ENCODE measurements at places on chromosomes 6 and 20.

- no peak overlapping the region for H3K27ac ChIP-seq
- H3K27me3 ChIP-seq: peaks cover 15% of the 10 kb centered on the region
- H3K4me1 ChIP-seq: no peaks in the 10 kb centered on the region
- no peaks in the 10 kb centered on the region for H3K36me3 ChIP-seq
- no peak overlapping the region for H3K4me3 ChIP-seq
Observed at GRCh38 chr20:58550275-58551059, 35.3 kb upstream of the APCDD1L start.

DNA sequence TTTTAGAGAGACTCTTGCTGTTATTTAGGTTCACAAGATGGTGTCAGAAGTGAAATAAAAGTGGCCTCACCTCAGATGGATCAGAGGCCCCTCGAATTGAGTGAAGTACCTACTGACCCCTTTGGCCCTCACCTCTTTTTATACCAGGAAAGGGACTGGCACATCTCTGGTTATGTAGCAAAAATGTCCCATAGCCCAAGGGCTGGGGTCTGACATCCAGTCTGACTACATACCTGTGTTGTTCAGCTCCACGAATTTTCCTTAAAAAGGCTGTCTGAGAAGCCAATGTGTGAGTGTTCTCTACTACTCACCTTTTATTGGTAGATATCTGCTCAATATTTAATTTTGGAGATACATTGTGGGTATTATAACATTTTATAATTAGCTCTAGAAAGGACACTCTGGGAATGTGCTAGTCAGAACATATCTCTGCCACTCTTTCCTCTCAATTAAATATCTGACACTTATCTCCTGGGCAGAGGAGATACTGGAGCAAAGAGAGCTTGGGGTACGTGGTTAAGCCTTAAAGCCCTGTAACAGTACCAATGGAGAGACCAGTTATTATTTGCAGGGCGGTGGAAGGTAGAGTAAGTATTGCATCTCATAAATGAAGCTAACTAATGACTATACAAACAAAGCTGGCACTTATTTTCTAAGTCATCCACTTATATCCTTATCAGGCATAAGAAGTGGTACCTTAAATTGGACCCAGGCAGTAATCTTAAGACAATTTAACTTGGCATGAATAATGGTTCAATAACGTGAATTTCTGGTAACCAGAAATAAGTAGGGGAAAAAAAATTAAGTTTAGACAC lies 20.0 kb upstream of the IL22RA2 start:
- no peaks in the 10 kb centered on the region for H3K4me1 ChIP-seq
- no peaks in the 10 kb centered on the region for H3K27me3 ChIP-seq
- peaks cover 7% of the 10 kb centered on the region for H3K36me3 ChIP-seq

DNA sequence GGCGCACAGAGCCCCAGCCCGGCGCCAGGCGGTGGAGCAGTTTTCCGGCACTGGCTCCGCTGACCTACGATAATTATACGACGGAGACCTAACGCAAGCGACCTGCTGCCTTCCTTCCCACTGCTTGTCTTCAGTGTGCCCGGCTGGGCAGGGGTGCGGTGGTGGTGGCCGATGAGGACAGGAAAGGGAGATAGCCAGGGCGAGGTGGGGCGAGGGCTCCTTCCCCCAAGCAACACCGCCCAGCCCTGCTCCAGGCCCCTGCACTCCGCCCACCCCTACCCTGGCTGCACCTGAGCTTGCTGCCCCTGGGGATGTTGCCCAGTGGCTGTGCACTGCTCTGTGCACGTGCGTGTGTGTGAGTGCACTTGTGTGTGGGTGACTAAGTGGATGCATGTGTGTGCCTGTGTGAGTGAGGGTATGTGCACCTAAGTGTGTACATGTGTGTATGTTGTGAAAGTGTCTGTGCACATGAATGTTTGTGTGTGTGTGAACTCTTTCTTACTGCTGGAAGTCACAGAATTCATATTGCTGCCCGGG lies 42.6 kb upstream of the IRF4 start:
- no peaks in the 10 kb centered on the region for H3K4me1 ChIP-seq
- DNase-seq: no peak
- H3K36me3 ChIP-seq: no peaks in the 10 kb centered on the region
- no peak overlapping the region for H3K4me3 ChIP-seq
- no peak overlapping the region for H3K27ac ChIP-seq
- H3K27me3 ChIP-seq: no peaks in the 10 kb centered on the region

DNA sequence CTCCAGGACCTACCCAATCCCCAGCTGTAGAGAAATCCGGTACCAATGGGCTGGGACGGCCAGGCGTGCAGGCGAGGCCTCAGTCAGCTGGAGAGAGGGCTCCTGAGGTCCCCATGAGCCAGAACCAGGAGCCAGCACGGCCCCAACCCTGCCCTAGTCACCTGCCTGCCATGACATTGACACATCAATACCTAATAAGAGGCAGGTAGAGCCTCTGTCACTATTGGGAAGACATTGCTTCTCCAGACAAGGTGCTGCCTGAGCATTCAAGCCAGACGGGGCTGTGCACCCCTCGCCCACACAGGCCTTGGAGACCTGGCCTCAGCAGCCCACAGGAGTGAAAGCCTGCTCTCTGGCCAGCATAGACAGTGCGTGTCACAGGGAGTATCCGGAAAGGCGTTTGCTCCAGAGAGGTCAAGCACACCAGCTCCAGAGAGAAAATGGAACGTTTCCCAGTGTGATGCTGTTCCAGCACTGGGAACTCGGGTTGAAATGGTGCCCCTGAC lies 3.5 kb downstream of the DLL1 start:
- no peak for DNase-seq
- no peaks in the 10 kb centered on the region for H3K27me3 ChIP-seq
- no peaks in the 10 kb centered on the region for H3K36me3 ChIP-seq
- no peak overlapping the region for H3K27ac ChIP-seq

GRCh38 chr6:138440758-138441357 lies 36.8 kb downstream of the HEBP2 start:
- no peak overlapping the region for H3K4me3 ChIP-seq
- 0 out of 2 replicates have a peak, but pooled peaks cover 2% of the 10 kb centered on the region for H3K36me3 ChIP-seq
- DNase-seq: no peak

Data from HCT116 (cell line).